Activated CD8-positive, alpha-beta memory T cell treated with anti-CD3 and anti-CD28 coated beads for 1 hour (primary cell): ENCODE measurements at places on chromosomes 3 and 15.

DNA sequence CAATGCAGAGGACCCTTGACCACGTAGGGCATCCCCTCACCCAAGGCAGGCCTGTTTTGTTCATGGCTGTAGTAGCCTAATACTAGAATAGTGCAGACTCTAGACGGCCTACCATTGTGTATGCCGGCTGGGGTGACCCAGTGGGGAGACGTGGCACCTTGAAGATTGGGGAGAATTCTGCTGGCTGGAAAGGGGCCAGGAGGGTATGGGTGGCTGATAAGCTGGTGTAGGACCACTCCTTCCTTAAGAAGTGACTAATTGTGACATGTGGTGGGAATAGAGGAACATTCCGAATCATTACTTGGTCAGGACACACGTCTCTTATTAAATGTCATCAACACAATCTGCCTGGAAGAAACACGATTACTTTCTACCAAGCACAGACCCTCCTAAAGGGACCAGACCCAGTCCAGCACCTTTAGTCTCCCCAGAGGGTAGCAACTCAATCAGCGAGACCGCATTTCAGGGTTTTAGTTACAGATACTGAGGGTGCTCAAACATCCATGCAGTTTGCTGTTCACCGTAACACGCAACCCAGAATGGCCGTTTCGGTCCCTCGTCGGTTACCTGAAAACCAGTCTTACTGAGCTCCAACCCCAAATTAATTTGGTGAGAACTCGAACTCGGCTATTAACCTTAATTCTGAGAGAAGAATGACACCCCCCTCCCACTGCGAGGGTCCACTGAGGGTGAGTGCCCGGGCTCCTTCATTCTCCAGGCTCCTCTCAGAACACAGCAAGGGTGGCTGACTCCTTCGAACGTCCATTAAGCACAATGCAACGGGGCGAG is 1.6 kb upstream of the KLF13 start:
- DNase-seq: no peak

- no peak for DNase-seq
These were observed 207.7 kb upstream of the ATP11B start for GRCh38 chr3:182585532-182586150.

GRCh38 chr3:143910756-143911155 is 60.9 kb upstream of the DIPK2A start:
- no peak for DNase-seq

- DNase-seq: no peak
These were observed 39.6 kb upstream of the PDCD6IP start for GRCh38 chr3:33758864-33759263.

DNA sequence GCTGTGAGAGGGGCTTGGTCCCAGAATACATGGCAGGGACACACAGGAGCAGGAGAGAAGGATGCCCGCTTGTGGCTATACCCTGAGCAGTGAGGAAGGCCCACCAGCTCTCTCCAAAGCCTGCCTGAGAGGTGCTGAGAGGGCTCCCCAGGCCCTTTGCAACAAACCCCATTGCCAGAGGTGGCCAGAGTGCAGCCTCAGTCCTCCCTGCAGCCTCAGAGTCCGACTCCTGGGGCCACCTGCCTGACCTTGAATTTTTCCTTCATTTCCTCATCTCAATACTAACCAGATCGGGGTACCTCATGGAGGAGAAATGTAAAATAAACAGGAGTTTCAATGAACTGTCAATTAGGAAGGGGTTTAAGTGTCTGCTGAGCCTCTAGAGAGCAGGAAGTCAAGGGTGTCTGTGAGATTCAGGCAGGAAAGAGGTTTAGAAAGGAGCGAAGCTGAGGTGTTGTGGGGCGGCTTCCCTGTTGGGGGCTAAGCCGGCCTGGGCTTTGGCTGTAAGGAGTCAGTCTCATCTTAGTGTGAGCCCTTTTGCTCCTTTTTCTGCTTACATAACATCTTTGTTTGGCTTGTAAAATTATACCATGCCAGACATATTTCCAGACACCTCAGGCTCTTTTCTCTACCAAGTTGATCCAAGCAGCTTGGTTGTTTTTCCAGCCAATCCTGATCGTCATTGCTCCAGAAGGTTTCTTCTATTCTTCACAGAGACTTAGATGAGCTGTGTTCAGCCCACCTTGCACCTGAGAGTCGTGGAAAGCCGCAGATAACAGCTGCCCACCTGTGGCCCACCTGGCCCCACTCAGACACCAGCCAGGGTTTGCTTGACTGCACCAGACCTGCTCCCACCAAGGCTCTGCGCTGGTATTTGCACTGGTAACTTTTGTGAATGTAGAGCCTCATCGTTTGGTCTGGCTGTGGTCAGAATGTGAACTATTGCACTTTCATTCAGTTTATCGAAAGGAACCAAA is 36.7 kb downstream of the CMTM7 start:
- DNase-seq: no peak
